ENCODE measurements at places on chromosomes 7 and 10.

DNA sequence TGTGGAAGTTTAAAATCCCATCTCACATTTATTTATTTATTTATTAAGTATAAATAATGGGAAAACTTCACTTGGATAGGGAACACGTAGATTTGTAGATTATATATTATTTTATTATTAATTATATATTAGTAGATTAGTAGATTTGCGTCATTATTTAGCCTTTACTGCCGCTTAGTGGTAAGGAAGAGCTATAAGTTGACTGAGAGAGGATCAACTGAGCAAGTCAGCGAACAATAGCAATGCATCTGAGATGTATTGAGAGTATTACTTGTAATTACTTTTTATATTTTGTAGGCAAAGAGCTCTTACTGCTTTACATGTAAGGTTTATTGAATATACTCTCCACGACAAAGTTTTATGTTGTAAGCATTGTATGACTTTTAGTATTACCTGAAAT lies 244.5 kb upstream of the ANKRD30A start:
- DNase-seq: no peak
- H3K27ac ChIP-seq: no peak overlapping the region
- H3K36me3 ChIP-seq: no peaks in the 10 kb centered on the region
- H3K4me3 ChIP-seq: no peak overlapping the region
- H3K27me3 ChIP-seq: peaks cover 11% of the 10 kb centered on the region

- no peaks in the 10 kb centered on the region for H3K27me3 ChIP-seq
- peak overlapping the region; percentile 79 for H3K27ac ChIP-seq
- no peak overlapping the region for H3K4me3 ChIP-seq
- H3K36me3 ChIP-seq: no peaks in the 10 kb centered on the region
- H3K4me1 ChIP-seq: peaks cover 46% of the 10 kb centered on the region
Observed at GRCh38 chr10:29323367-29323766, 34.5 kb downstream of the LYZL1 start.

DNA sequence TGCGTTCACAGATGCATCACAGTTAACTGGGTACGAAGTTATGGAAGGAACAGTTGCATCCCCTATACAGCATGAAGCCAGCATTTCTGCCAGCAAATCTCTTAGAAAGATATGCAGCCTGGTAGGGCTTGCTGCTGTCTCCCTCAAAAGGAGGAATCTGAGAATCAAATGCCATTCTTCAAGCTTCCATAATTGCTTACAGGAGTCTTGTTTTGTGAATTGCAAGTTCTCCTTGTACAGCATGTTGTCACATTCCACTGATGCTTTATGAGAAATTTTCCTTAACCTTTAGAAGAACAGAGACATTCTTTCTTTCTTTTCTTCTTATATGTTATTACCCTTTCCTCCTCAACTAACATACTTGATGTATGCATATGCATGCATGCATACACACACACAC lies 134.6 kb downstream of the CHRM2 start:
- no peak overlapping the region for H3K4me3 ChIP-seq
- peak overlapping the region; percentile 86 for H3K27ac ChIP-seq
- no peaks in the 10 kb centered on the region for H3K27me3 ChIP-seq
- DNase-seq: no peak
- peaks cover 72% of the 10 kb centered on the region for H3K4me1 ChIP-seq

DNA sequence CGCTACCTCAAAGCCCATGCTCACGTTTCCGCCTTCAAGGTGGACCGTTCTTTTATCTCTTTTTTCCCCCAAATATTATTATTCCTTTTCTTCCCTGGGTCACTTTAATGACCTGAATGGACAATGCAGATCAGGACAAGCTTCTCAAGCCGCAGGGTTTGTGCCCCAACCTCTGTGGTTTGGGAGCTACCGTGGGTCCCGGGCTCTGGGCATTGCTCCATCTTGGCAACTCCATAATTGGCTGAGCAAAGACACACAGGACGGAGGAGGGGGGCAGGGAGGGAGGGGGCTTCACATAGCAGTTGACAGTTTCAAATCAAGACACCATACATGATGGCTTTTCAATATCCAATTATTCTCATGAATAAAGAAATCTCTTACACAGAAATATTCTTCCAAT lies 308.1 kb upstream of the FZD8 start:
- no peak overlapping the region for H3K4me3 ChIP-seq
- H3K36me3 ChIP-seq: no peaks in the 10 kb centered on the region
- H3K27ac ChIP-seq: no peak overlapping the region
- peaks cover 15% of the 10 kb centered on the region for H3K4me1 ChIP-seq

DNA sequence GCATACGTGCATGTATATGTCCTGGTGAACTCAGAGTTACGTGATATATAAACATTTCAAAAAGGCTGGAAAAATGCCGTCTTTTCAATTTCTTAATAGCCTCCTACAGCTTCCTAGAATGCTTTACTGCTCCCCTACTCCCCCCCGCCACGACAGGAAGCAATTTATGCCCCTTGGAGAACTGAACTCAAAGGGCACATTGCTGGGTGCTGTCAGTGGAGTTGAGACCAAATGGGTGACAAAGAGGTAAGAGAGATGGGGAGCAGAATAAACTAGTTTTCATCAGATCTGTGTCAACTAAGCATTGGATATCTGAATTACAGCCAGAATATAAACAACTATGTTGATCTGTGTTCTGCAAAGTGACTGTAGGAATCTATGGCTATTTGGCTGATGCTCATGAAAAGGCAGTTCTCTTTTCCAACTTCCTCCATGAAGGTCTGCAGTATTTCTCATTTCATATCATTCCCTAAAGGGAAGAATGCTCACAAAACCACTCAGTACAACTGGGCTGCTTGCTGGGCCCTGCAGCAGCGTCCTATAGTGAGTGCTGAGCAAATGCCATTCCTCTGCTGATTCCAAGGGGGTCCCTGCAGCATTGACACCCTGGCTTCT lies 171.3 kb upstream of the HPS1 start:
- H3K27me3 ChIP-seq: no peaks in the 10 kb centered on the region
- no peak overlapping the region for H3K4me3 ChIP-seq
- no peaks in the 10 kb centered on the region for H3K36me3 ChIP-seq
- peaks cover 3% of the 10 kb centered on the region for H3K4me1 ChIP-seq

DNA sequence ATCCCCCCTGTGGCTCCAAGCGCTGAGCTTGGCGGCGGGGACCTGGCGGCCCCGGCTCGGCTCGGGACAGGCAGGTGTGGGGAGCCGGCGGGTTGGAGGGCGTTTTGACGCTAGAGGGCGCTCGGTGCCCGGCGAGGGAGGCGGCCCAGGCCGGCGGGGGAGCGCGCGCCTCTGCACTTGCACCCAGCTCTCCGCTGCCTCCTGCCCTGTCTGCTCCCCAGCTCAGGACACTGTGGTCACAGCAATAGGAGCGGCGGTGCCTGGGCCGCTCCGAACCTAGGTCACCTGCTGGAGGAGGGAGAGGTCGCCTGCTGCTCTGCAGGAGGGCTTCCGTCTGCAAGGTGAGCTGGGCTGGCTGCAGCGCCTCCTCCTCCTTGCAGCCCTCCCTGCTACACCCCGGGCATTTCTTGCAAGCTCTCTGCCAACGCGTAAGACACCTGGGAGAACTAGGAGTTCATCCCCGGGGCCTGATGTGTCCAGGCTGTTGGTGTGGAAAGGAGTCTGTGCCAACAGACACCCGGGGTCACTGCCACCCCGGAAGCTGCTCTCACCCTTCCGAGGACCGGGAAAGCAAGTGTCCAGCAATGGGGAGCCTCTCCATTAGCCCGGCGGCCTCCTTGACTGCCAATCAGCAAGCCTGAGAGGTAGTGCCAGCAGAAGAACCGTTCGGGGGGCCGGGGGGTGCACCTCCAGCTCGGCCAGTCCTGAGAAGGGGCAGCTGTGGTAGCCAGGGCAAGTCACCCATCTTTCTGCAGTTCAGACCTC lies 620.4 kb downstream of the GALNT17 start:
- DNase-seq: peak; percentile 60
- no peak overlapping the region for H3K27ac ChIP-seq
- H3K27me3 ChIP-seq: peaks cover 62% of the 10 kb centered on the region
- H3K36me3 ChIP-seq: no peaks in the 10 kb centered on the region

DNA sequence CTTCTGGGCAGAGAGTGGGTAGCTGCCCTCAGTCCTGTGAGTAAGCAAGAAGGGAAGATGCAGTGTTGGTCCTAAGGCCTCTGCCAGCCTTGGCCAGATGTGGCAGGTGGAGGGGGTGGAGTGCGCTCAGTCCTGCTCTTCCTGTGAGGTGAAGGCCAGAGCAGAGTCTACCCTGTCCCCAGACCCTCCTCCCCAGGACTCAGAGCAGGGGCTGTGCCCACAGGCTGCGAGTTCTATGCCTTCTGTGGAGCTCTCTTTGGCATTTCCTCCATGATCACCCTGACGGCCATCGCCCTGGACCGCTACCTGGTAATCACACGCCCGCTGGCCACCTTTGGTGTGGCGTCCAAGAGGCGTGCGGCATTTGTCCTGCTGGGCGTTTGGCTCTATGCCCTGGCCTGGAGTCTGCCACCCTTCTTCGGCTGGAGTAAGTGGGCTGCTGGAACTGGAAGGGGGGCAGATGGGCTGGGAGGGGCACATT lies 4.0 kb downstream of the OPN4 start:
- H3K4me3 ChIP-seq: no peak overlapping the region
- peaks cover 2% of the 10 kb centered on the region for H3K4me1 ChIP-seq
- no peak for DNase-seq
- H3K36me3 ChIP-seq: no peaks in the 10 kb centered on the region

DNA sequence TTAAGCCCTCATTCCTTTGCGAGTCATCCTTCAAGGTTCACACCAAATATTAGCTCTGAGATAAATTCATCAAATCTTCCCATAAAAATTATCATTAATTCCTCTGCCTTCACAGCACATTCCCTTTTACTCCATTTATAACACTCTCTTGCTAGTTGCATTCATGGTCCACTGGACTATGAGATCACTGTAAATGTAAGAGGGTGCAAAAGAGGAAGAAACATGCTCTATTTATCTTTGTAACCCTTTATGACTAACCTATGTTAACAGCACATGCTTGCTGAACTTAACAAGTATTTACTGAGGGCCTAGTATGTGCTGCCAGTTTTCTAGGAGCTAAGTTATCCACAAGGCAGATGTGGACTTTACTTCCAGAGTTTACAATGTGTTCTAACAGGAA lies 86.7 kb upstream of the TMEM168 start:
- H3K27ac ChIP-seq: no peak overlapping the region
- peaks cover 9% of the 10 kb centered on the region for H3K4me1 ChIP-seq
- peaks cover 19% of the 10 kb centered on the region for H3K36me3 ChIP-seq
- no peaks in the 10 kb centered on the region for H3K27me3 ChIP-seq
- no peak for DNase-seq

- no peak overlapping the region for H3K27ac ChIP-seq
- peaks cover 50% of the 10 kb centered on the region for H3K36me3 ChIP-seq
- no peak overlapping the region for H3K4me3 ChIP-seq
- no peaks in the 10 kb centered on the region for H3K27me3 ChIP-seq
- no peaks in the 10 kb centered on the region for H3K4me1 ChIP-seq
- DNase-seq: no peak
Observed at GRCh38 chr7:98913026-98913425, 34.7 kb downstream of the TRRAP start.

DNA sequence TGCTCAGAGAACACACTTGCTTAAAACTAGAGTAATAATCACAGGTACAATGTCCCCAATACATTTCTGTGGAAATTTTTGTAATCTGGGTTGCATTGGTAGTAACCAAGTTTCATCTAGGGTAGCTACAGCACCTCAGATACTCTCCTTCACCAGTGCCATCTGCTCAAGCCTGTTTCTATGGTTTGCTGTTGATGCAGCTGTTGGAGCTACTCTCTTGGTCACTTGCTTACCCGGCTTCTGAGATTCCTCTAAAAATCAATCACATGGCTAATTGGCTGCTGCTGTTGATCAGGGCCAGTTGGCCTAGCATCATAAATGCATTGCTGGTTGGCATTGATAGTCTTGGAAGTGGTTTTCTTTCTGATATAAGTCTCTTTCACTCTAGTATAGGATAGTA lies 220.8 kb downstream of the BICC1 start:
- H3K36me3 ChIP-seq: peaks cover 12% of the 10 kb centered on the region
- no peaks in the 10 kb centered on the region for H3K4me1 ChIP-seq
- no peaks in the 10 kb centered on the region for H3K27me3 ChIP-seq
- no peak overlapping the region for H3K27ac ChIP-seq
- no peak overlapping the region for H3K4me3 ChIP-seq

- no peaks in the 10 kb centered on the region for H3K4me1 ChIP-seq
- no peak for DNase-seq
- H3K36me3 ChIP-seq: peaks cover 39% of the 10 kb centered on the region
- H3K27ac ChIP-seq: peak overlapping the region; percentile 26
Observed at GRCh38 chr7:139635526-139636302, 112.2 kb downstream of the CLEC2L start.

DNA sequence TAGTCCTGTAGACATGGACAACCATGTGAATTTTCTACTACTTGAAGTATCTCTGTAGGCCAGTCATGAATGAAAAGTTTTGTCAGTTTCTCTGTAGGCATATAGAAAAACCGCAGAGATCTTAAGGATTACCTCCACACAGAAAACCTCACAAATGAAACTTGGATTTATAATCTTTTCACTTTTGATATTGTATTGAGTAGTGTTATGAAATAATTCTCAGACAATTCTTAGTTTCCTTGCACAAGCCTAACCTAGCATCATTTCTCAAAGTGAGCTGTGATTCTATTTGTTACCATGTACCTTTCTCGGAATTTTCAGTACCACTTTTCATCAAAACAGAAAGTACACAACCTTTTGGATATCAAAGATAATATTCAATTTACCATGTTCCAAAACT lies 51.4 kb upstream of the OIT3 start:
- no peak overlapping the region for H3K4me3 ChIP-seq
- H3K27me3 ChIP-seq: no peaks in the 10 kb centered on the region
- H3K4me1 ChIP-seq: peaks cover 4% of the 10 kb centered on the region

DNA sequence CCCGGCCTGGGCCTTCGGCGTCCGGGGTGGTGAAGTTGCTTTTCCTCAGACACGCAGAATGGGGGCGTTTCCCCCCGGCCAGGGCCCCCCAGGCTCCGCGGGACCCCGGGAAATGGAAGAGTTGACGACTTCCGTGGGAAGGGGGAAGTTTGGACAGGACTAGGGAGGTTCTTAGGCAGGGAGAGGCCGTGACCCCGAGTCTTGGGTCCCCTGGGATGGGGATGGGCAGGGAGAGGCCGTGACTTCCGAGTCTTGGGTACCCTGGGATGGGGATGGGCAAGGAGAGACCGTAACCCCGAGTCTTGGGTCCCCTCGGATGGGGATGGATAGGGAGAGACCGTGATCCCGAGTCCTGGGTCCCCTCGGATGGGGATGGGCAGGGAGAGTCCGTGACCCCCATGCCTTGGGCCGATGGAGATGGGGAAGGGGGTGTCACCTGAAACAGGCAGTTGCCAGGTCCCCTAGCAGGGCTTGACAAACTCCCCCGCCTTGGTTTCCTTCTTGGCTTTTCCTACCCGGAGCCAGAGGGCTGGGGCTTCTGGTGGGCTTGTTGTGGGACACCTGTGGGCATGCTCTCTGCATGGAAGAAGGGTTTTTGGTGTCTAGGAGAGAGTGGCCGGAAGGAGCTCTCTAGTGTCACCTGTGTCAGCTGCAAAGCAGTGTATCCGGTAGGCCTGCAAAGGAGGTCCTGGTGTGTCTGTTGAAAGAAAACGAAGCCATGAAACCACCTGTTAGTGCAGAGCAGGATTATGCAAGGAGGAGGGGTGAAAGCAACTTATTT lies 1.1 kb downstream of the TRRAP start:
- no peak for DNase-seq
- peak overlapping the region; percentile 88 for H3K27ac ChIP-seq
- peak overlapping the region; percentile 90 for H3K4me3 ChIP-seq
- H3K4me1 ChIP-seq: peaks cover 15% of the 10 kb centered on the region

All from mesothelial cell of epicardium (in vitro differentiated cells).